CD4-positive, alpha-beta T cell treated with Interleukin-17A for 4 hours (primary cell): ENCODE measurements at places on chromosomes 4 and X.

- no peak for DNase-seq
Measured at GRCh38 chrX:134158821-134159512, 78.0 kb upstream of the CCDC160 start.

- no peak for DNase-seq
Measured at GRCh38 chr4:139720806-139721205, 55.2 kb downstream of the MGST2 start.

- no peak for DNase-seq
Measured at GRCh38 chr4:55358668-55359067, 12.6 kb downstream of the SRD5A3 start.

- DNase-seq = no peak
Measured at GRCh38 chr4:173538909-173539445, 8.9 kb upstream of the HAND2 start.

DNA sequence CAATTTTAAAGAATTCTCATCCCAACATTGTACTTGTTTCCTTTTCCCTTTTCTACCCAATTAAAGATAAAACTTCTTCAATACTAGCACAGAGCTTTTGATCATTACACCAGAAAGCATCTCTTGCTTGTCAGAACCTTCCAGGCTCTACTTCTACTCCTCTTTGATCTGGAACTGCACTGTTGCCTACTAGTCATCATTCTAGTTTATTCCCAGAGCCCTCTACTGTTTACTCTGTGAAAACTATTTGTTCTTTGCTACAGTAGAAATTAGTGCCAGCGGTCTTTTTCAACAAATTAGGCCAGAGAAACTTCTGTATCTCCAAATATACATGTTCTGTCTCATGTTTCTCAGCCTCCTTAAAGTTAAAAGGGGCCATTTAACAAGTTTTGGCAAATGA is 46.8 kb upstream of the TMPRSS11F start:
- DNase-seq = no peak

DNA sequence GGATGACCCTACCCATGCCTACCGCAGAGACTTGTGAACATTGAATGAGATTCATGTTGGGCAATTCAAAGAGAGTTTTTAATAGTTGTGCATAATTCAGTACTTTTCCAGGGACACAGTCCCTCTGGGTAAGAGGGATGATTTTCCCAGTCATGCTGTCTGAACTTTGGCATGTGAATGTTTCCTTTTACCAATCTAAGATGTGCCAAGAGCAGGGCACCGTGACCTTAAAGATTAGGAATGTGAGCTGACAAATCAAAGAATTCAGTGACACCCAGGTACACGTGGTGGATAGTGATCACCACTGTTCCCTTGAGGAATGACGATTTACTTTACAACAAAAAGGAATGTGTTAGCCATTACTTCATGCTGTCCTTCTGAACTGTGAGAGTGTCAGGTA is 515.6 kb downstream of the PPARGC1A start:
- DNase-seq = no peak
